ENCODE measurements at places on chromosomes 3 and 15.

GRCh38 chr3:187717572-187717971, 15.2 kb upstream of the RTP2 start:
- DNase-seq: no peak

GRCh38 chr3:66239513-66240123, 18.8 kb downstream of the SLC25A26 start:
- DNase-seq: no peak

GRCh38 chr3:11021611-11022011, 29.1 kb downstream of the SLC6A1 start:
- no peak for DNase-seq

DNA sequence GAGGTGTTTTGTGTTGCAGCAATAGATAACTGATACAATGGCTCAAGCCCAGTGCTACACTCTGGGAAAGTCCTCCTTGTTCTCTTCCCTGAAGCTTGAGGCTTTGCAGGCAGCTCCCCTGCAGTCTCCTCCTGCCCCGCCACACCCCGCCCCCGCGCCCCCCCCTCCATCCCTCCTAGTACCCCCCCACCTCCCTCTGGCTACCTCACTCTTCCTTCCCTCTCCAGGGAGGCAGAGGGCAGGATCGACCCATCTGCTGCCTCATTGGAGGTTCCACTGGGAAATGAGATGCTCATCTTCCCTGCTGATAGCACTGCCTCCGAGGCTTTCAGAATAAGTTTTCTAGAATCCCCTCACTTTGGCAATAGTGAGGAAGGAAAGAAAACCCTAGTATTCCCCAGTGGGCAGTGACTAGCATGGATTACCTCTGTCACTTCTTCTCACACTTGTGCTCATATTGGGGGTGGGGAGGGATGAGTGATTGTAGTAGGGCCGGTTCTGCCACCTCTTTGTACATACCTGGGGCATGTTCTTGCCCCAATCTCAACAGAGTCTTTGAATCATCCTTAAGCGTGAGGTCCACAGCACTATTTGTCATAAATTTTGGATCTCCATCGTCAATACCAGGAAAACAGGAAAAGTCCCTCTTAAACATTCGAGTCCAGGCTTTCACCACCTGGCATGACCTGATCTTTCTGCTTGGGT, 16.3 kb upstream of the RAB7A start:
- DNase-seq: no peak

- no peak for DNase-seq
Observed at GRCh38 chr3:40035177-40035576, 225.8 kb downstream of the MYRIP start.

DNA sequence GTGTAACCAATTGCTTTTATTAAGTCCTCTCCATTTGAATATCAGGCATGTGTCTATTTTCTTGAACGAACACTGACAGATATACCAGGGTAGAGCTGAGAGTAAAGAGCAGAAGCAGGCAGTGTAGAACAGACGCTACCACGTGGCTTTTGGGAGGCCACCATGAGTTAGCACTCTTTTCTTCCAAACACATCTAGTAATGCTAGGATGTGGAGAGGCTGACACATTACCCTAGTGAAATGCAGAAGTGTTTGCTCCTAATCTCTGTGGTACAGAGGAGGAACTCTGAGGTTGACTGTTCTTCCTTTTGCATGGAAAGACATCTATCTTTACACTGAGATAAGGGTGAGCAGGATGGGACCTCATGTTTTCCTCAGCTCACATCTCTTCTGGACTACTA, 216.3 kb downstream of the SATB1 start:
- no peak for DNase-seq

GRCh38 chr3:30407651-30408050, 198.8 kb upstream of the TGFBR2 start:
- DNase-seq: no peak

- DNase-seq: no peak
Observed at GRCh38 chr3:12729051-12729651, 29.9 kb downstream of the TMEM40 start.

GRCh38 chr15:81002331-81003096, 1.8 kb downstream of the TLNRD1 start:
- no peak for DNase-seq

DNA sequence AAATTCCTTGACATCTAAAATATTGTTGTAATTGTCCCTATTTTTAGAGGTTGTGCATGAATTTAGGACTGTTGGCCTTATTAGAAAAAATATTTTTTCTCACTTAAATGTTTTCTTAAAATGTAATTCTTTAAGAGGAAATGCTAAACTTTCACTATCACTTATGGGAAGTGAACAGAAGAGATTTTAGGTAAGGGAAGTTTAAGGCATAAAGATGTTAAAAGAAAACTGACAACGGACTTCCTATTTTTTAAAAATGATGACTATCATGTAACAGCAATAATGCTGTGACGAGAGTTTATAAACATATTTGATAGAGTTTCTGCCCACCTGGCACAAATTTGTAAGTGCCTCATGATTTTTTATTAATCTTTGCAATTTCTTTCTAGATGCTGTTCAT, 3.1 kb downstream of the C3orf38 start:
- DNase-seq: no peak

- no peak for DNase-seq
Observed at GRCh38 chr3:85781806-85782205, 823.0 kb downstream of the CADM2 start.

DNA sequence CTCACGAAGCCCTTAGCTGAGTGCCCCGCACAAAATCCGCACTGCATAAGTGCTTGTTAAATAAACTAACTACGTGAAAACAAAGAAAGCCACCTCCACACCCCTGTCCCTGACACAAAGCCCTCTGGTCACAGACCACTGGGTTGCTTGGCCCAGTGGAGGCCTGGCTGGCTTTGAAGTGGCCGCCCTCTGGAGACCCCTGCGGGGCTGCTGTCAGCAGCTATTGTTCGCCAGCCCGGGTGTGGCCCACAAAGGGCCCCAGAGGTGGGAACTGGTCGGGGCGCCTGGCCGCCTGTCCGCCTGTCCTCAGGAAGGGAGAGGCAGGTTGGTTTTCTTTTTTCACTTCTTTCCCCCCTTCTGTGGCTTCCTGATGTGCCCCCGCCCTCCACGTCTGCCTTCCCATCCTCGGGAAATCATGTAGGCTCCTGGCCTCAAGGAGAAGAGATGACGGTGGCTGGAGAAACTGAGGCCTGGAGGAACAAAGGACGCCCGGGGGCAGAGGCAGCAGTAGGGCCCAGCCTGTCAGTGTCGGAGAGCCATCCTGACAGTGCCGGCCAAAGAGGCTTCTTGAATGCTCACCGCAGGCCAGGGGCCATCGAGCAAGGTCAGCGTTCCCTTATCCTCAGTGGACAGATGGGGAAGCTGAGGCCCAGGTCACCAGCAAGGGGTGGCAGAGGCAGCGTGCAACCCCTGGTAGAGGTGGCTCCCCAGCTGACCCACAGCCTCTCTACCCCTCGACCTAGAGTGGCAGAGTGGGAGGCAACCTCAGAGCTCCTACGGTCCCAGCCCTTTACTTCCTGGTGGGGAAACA, 61.1 kb downstream of the SLC6A6 start:
- DNase-seq: no peak

Data from stimulated activated CD4-positive, alpha-beta T cell treated with anti-CD3 and anti-CD28 coated beads, TNF-alpha, amount 100 ng/mL, for 4 hours (primary cell).